ENCODE measurements at places on chromosomes 2 and 18.
A peak's percentile ranks its signal among the peaks of the same experiment; 100 is the strongest.

GRCh38 chr2:158729873-158730620 is 65.1 kb upstream of the DAPL1 start:
- DNase-seq = no peak

GRCh38 chr2:82172483-82172882 is 1867.9 kb upstream of the LRRTM1 start:
- no peak for DNase-seq

DNA sequence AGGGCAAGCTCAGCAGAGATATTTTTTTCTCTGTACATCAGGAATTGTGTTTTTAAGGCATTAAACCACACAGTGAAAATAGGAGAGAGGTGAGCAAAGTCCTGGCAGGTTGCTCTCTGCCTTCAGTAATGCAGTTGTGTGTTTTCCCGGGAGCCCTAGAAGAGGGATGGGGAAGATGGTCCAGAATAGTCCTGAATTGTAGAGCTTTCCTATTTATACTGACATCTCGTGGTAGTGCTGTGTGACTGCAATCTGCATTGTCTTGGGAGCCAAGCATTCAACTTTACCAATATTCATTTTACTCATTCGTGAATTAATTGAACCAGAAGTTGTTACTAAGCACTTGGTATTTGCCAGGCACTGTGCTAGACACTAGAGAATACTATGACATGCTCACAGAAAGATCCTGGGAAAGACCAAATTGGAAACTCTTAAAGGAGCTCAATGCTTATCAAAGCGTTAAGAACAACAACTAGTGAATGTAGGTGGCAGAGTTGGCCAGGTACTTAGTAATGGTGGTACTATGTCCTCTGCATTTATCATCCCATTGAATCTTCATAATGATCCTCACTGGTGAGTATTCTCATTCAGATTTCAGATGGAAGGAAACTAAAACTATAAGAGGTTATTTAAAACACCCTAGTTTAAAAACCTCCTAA is 214.6 kb downstream of the TRIB2 start:
- no peak for DNase-seq

GRCh38 chr2:47198985-47199451 is 43.9 kb upstream of the STPG4 start:
- DNase-seq = no peak

- DNase-seq = peak; percentile 40
Observed at GRCh38 chr2:97699765-97700444, 13.5 kb upstream of the ZAP70 start.

DNA sequence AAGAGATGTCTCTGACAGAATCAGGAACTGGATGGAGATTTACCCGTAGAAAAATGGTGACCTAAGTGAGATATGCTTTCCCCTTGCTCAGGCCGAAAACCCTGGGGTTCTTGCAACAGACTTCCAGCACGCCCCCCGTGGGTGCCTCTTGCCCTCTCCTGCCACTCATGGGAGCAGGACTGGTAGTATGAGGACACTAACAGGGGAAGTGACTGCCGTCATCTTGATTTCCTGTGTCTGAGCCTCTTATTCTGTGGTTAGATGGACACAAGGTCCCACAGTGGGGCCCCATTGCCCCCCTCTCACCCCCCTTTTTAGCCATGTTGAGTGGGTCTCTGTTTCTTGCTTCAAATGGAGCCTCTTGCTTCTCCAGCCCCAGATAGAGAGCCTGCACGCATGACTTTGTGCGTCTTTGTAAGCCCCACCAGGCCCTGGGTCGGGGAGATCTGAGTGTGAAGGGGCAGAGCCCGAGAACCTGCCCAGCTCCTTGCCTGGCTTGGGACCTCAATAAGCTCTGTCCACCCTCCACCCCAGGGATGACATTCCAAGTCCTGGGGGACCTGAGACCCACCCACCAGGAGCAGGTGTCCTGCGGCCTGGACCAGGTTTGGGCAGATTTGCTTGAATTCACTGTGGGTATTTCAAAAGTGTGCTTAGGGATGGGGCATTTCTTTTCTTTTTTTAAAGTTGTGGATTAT is 12.6 kb downstream of the GNLY start:
- DNase-seq = no peak

DNA sequence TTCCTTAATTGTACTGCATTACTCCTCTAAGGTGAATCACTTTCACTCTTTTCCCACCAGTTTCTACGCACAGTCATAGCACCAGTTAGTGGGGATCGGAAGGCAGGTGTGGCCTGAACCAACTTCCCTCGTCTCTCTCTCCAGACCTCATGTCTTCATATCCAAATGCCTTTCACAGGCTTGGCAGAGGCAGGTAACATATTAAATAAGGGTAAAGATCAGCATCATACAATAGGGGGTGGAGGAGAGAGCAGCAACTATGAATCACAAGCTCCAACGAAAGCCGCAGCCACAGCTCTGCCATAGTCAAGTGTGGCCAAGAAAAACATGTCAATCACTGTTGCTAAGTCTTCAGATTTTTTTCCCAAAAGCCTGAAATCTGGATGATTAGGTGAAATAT is 40.3 kb downstream of the AP1S3 start:
- no peak for DNase-seq

DNA sequence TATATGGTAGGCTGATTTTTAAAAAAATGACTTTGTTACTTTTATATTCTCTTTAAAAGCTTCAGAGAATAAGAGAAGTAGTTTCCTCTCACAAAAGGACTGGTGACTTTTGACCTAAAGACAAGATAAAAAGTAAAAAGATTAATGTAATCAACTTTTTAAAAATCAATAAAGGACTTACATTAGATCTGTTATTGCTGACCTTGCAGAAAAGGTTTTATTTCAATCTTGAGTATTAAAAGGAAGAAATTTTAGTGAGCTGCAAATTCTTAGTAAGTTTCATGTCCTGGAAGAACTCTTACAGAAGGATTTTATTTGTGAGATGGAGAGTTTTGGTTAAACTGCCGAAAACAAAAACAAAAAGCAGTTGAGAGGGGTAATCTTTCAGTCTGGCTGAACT is 2.2 kb upstream of the GAREM1 start:
- DNase-seq = no peak

GRCh38 chr2:222057347-222058073 is 241.3 kb downstream of the PAX3 start:
- no peak for DNase-seq

DNA sequence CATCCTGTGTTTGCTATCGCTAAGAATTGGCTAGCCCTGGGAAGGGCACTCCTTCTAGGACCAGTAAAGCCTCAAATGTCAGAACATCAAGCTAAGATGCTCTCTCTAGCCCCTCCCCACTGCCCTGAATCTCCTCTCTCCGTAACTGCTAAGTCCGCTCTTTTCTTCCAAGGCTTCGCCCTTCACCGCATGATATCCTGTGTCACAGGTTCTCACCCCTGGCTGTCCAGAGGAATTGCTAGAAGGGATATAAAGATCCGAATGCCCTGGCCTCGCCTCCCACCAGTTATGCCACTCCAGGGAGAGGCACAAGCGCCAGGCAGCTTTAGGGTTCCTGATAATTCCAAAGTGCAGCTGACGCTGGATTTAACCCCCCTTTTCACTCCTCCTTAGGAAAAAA is 17.1 kb upstream of the GPR45 start:
- no peak for DNase-seq

DNA sequence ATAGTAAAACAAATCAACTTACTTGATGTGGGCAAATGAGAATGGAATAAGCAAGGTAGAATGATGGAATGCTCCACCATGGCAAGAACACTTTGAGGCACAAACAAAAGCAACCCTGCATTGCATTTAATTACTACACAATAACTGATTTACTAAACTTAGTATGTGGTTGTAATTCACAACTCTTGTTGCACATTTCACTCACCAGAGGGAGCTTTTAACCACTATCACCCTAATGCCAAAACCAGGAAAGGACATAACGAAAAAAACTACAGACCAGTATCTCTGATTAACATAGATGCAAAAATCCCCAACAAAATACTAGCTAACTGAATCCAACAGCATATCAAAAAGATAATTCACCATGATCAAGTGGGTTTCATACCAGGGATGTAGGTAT is 659.8 kb downstream of the CPS1 start:
- no peak for DNase-seq

DNA sequence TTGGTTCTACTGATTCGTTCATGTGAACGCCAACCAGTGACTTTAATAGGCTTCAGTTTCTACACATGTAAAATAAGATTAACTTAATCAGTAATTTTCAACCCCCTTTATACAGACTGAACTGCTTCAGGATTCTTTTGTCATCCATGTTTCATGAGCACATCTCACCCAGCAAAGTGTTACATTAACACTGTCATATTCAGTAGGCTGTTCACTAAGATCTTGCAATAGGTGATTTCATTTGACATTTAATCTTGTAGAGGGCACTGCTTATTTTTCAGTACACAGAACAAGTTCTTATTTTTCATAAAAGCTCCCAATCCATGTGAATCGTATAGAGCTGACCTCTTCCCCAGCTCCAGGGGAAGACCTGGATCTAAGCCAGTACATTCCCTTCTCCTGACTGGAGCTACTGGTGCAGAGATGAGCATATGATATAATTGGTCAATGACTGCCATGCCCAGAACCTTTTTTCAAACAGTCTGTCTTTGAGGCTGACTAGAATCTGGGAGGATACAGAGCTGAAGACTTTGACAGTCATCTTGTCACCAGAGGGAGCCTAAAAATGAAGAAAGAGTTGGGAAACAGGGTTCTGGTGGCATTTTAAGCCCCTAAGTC is 72.2 kb upstream of the CHRNA1 start:
- no peak for DNase-seq

GRCh38 chr2:1754046-1754445 is 9.7 kb upstream of the PXDN start:
- no peak for DNase-seq

- DNase-seq = no peak
Observed at GRCh38 chr18:23232331-23232730, 97.0 kb downstream of the CABLES1 start.

GRCh38 chr18:11025671-11026070 is 123.7 kb downstream of the PIEZO2 start:
- DNase-seq = no peak

GRCh38 chr18:24741965-24742724 is 281.7 kb downstream of the HRH4 start:
- no peak for DNase-seq

- no peak for DNase-seq
Observed at GRCh38 chr2:70728128-70728527, 39.9 kb downstream of the ADD2 start.

DNA sequence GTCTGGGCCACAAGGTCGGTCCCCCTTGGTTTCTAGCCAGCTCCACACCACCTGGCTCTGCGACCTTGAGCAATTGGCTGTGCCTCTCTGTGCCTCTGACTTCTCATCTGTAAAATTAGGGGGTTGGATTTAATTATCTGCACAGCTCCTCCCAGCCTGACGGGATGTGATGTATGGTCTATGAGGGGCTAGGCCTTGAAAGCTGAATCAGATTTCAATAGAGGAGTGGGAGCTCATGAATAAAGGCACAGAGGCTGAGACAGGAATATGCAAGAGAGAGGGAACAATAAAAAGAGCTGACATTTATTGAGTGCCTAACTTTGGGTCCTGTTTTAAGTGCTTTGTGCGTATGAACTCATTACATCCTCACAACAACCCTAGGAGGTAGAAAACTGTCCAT is 104.7 kb downstream of the ALK start:
- no peak for DNase-seq

DNA sequence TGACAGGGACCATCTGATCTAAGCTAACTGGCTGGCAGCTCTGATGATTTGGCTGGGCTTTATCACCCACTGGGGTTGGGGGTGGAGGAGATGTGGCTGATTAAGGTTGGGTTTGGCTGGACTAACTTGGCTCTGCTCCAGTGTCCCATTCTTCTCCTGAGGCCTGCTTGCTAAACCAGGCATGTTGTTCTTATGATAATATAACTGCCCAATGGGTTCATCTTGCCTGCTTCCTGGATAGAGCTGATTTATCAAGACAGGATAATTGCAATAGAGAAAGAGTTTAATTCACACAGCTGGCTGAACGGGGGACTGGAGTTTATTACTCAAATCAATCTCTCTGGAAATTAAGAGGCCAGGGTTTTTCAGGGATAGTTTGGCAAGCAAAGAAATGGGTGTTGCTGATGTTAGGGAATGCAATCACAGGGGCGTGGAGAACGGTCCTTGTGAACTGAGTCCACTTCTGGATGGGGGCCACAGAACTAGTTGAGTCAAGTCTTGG is 150.4 kb downstream of the PTH2R start:
- no peak for DNase-seq

GRCh38 chr18:27921392-27921791 is 255.5 kb downstream of the CDH2 start:
- no peak for DNase-seq

DNA sequence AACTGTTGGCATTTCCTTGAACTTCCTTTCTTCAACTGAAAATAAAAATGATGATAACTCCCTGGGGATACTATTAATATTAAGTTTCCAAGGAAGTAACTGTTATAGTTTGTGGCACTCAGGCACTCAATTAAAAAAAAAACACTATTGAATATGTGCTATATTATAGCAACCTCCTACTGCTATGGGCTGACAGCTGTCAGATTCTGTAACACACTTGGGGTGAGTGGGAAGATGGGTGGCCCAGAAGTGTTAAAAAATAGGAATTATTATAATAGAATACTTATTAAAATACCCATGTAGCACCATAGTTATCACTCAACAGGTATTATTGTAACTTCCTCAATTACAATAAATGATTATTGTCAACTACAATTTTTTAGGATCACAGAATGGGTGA is 130.9 kb downstream of the RNF152 start:
- no peak for DNase-seq

DNA sequence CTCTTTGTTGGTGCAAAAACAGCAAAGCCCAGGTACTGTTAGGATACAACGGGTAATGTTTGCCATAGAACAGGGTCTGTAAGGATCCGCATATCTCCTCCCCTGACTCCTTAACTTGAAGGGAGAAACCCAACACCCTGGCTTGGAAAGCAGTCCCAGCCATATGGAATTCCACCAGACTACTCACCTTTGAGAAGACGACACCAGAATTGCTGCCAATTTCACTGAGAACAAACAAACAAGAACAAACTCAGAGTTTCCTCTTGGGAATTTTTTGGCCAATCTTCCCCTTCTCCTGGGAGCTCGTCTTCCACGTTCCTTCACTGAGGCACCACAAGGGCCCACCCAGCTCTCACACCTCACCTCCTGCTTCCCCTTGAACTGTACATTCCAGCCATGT is 29.2 kb downstream of the CAPN14 start:
- no peak for DNase-seq

GRCh38 chr2:189621781-189622180 is 39.5 kb upstream of the ASNSD1 start:
- no peak for DNase-seq
